ENCODE measurements at places on chromosomes 5 and 9.

GRCh38 chr5:105924366-105924765, 1746.4 kb downstream of the EFNA5 start:
- no peak for DNase-seq

DNA sequence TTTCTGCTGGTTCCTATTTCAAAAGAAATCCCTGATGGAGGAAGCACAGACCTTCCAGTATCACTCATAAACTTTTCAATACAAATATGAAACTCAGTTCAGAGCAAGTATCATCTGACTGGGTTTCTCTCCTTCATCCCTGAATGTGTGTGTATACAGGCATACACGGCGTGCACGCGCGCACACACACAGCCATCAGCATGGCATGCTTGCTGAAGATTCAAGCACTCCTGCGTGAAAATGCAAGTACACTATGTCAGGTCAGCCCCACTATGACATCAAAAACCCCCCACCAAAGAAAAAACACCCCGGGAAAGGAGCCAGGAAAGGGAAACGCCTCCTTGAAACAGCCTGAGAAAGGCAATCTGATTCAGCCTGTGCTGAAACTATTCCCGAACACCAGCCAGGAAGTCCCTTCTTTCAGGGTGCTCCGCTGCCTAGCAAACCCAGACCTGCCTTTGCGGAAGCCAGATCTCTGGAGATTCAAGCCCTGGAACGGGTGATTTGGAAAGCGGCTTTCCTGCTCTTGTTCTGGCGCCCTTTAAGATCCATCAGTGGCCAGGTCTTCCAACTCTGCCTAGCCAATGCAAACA, 831 bp downstream of the KLHL3 start:
- no peak for DNase-seq

GRCh38 chr9:125434986-125435775, 173.6 kb downstream of the GAPVD1 start:
- no peak for DNase-seq

GRCh38 chr5:167623354-167623753, 668.1 kb upstream of the WWC1 start:
- DNase-seq, result no peak

GRCh38 chr9:35604578-35605350, at the start of gene TESK1:
Gene TESK1 (plus strand): TSS chr9:35605262. CDS start chr9:35605620, 358 bp downstream.
- peak; percentile 73 for DNase-seq

DNA sequence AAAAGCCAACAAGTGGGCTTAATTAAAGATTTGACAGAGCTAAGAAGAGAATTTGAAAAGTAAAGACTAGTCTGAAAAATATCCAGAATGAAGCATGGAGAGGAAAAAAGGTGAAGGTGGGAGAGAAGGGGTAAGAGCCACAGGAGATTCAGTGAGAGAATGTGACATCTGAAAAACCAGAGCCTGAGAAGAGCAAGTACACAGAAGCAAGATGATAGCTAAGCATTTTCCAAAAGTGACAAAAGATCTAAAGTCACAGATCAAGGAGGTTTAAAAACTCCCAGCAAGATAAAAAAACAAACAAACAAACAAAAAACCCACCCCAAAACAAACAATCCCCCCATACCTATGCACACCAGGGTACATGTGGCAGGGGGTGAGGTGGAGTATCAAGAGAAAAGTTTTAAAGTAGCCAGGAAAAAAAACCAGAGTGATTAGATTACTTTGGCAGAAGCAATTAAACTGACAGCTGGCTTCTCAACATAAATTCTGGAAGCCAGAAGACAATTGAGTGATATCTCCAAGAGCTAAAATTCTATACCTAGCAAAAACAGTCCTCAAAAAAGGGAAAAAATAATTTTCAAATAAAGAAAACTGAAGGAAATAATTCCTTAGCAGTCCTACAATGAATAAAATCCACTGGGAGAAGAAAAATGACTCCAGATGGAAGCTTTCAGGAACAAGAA, 111.4 kb downstream of the RAPGEF6 start:
- no peak for DNase-seq

DNA sequence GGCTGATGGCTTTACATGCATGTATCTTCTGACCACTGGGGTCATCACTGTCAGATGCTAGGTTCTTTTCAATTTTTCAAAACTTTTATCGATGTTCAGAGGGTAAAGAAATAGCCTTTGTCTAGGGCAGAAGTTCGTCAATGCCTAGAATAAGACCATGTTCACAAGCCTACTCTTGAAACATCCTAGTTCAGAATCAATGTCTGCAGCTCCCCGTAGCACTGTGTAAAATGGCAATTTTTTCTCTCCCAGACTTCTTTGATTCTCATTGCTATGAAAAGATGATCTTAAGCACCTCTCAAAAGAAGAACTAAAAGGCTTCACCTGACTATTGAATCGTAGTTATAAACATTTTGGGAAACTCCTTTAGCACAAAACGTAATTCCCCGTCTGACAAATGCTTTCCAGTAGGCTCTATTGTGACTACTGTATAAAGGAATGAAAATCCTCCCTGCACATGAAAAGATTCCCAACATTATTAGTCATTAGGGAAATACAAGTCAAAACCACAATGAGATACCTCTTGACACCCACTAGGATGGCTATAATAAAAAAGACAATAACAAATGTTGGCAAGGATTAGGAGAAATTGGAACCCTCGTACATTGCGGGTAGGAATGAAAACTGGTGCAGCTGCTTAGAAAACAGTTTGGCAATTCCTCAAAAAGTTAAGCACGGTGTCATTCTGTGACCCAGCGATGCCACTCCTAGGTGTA, 263.5 kb downstream of the ARHGAP26 start:
- DNase-seq, result no peak

- no peak for DNase-seq
These were observed 41.9 kb upstream of the RNF38 start for GRCh38 chr9:36441966-36442365.

DNA sequence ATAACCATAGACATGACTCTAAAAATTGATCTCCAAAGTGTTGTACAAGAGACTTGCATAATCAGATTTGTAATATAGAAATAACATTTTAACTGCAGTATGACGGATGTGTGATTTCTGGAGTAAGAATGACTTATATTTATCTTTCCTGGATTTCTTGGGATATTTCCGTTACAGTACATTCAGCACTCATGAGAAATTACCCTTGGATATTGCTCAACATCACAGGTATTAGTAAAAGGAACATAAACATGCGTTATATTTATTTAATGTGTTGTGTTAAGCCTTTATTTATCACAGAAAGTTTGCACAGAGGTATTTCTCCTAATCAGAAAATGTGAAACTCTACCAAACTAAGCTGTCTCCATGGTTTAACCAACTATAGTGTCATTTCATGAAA, 1823.9 kb upstream of the C9orf72 start:
- DNase-seq, result no peak

DNA sequence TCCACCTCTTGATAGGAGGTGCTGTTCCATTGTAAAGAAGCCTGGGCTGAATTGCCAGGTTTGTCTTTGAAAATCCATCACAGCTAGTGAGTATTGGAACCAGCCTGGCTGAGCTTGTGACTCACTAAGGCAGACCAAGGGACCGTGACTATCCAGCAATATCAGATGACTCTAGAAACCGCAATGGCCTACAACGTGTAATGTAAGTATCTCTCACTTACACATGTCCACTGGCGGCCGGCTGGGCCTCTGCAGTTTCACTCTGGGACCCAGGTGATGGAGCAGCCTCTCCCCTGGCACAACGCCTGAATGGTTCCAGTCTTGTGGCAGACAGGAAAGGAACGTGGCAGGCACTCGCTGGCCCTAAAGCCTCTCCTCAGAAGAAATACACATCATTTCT, 3.1 kb upstream of the HRH2 start:
- DNase-seq, result no peak

Data from activated CD4-positive, alpha-beta T cell treated with anti-CD3 and anti-CD28 coated beads for 1 hour (primary cell).